ENCODE measurements at places on chromosomes 6 and 20.
A peak's percentile ranks its signal among the peaks of the same experiment; 100 is the strongest.

GRCh38 chr20:9590189-9590588 lies 75.8 kb downstream of the LAMP5 start:
- peak; percentile 55 for DNase-seq

DNA sequence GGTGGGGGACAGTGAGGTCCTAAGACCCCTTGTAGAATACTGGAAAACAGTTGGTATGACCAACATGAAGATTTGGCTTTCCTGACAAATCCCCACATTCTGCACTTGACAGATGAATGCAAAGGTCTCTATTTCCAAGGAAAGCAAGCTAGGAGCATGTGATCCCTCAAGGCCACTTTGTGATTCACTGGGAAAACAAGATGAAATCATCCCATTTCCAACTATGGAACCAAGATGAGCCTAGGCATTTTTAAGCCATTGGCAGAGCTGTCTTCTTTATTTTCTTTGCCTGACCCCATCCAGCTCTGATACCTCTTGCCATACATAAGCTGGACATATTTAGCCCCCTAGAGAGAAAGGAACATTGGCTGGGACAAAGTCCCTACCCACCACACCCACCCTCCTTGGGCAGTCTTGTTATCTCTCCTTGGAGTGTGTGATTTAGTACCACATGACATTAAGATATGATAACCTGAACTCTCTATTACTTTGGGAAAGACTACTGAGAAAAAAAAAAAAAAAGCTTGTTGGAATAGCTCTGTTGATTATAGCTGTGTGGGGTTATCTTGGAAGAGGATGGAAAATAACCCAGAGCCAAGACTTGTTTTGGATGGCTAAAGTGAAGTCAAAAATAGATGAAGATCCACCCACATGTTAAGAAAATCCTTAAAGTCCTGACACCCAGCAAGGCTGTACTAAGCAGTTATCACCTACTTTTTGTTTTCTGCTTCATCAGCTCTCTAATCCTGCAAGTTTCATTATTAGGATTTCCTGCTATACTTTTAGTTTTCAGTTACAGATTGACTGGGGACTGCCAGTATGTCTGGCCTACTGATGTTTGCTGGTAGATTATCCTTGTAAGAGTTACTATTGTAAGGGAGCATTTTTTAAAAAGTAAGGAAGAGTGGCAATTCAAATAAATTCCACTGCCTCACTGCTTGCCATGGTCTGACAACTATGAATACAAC lies 90.1 kb upstream of the PREP start:
- DNase-seq, result no peak

GRCh38 chr6:93398723-93399122 lies 20.6 kb downstream of the EPHA7 start:
- DNase-seq, result no peak

GRCh38 chr6:6546318-6547109 lies 42.0 kb upstream of the LY86 start:
- DNase-seq, result peak; percentile 26

- no peak for DNase-seq
Observed at GRCh38 chr6:108001696-108002231, 43.8 kb upstream of the SEC63 start.

- peak; percentile 93 for DNase-seq
Observed at GRCh38 chr6:21634582-21634981, 41.0 kb downstream of the SOX4 start.

DNA sequence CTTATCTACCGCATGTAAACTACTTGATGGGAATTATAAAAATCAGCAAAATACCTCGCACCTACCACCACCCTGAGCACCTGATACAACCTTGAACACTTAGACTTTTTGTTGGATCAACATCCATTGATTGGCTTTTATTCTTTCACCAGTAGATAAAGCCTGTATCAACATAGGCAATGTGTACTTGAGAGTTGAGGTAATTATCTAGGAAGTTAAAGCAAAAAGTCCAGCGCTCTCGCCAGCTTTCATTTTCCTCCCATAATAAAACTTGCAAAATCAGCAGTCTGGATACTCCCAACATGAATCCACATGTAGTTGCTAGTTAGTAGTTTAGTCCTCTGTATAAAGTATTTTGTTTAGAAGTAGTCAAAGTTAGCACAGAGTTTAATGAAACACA lies 132.0 kb upstream of the PRDM1 start:
- no peak for DNase-seq

GRCh38 chr20:46260480-46260879 lies 47.8 kb downstream of the CDH22 start:
- DNase-seq, result peak; percentile 23

DNA sequence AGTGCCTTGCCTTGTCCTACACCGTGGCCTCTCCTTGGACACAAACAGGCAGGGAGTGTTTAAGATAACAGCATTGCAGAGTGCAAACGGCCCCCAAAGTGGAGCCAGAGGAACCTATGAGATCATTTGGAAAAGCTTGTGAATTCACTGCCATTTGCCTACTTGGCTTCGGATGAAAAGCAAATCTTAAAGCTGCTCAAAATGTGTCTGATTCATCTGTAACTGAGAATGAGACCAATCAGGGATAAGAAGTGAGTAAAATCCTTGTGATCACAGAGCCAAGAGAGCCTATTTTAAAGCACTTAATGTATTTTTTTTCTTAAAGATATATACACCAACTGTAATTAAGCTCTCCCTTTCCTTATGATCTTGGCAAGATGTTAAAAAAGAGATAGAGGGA lies 65.7 kb upstream of the BACH2 start:
- no peak for DNase-seq

GRCh38 chr6:157814883-157815282 lies 8.2 kb upstream of the SNX9 start:
- no peak for DNase-seq

- peak; percentile 0 for DNase-seq
Observed at GRCh38 chr6:86581833-86582232, 355.5 kb upstream of the HTR1E start.

GRCh38 chr6:106293116-106293515 lies 32.4 kb downstream of the ATG5 start:
- no peak for DNase-seq

GRCh38 chr20:24066076-24066700 lies 77.6 kb upstream of the GGTLC1 start:
- DNase-seq, result no peak

GRCh38 chr6:170416303-170416702 lies 109.7 kb downstream of the FAM120B start:
- DNase-seq, result no peak

GRCh38 chr6:137389150-137389704 lies 105.0 kb downstream of the OLIG3 start:
- peak; percentile 16 for DNase-seq

Data from M059J (cell line).